ENCODE measurements at places on chromosomes 2 and 18.
A peak's percentile ranks its signal among the peaks of the same experiment; 100 is the strongest.

DNA sequence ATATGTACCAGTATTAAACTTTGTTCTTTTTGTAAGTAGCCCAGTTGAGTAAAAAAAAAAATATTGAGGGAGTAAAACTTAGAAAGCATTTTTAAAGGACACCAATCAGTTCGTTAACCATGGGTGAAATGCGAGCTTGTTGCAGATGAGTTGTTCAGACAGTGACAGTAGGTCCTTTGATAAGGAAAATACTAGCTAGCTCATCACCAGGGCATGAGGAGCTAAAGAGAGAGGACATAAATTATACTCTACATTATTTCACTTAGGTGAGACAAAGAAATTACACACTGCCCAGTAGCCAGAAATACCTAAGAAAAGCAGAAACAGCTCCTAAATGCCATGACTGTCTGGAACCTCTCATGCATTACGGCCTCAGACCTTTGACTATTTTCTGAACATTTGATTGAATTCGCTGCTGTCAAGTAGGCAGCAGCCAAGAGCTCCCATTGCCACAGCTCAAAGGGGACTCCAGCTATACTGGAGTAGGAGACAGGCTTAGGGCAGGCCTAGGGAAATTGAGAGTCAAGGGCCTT lies 2.6 kb upstream of the HNRNPLL start:
- H3K27ac ChIP-seq = no peak overlapping the region
- peaks cover 12% of the 10 kb centered on the region for H3K4me1 ChIP-seq
- DNase-seq = no peak
- no peak overlapping the region for H3K4me3 ChIP-seq
- H3K27me3 ChIP-seq = peaks cover 18% of the 10 kb centered on the region

DNA sequence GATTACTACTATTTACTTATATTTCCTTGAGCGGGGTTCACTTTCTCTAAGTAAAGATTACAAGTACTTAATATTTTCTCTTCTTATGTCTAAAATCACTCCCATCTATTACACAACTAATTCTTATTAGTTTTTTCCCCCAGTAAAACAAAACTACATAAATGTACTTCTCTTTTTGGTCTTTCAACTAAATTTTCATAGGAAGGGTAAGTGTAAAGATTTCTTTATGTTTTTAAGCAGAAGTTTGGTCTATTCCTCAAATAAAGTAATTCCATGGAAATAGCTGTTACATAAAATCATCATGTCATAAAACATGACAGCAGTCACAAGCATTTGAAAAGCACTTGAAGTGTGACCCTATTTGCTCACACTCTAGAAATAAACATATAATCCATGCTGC lies 249.0 kb downstream of the ZEB2 start:
- H3K27me3 ChIP-seq = no peaks in the 10 kb centered on the region
- no peak overlapping the region for H3K4me3 ChIP-seq
- H3K27ac ChIP-seq = no peak overlapping the region
- DNase-seq = no peak
- H3K4me1 ChIP-seq = peaks cover 21% of the 10 kb centered on the region

GRCh38 chr2:191936882-191937405 lies 90.1 kb upstream of the CAVIN2 start:
- no peak for DNase-seq
- H3K4me3 ChIP-seq = no peak overlapping the region
- H3K4me1 ChIP-seq = no peaks in the 10 kb centered on the region
- no peak overlapping the region for H3K27ac ChIP-seq

GRCh38 chr2:10619643-10620042 lies 70.1 kb downstream of the NOL10 start:
- no peaks in the 10 kb centered on the region for H3K27me3 ChIP-seq
- DNase-seq = no peak
- peaks cover 41% of the 10 kb centered on the region for H3K36me3 ChIP-seq
- no peak overlapping the region for H3K4me3 ChIP-seq

GRCh38 chr2:171346723-171347557 lies 86.8 kb downstream of the METTL8 start:
- DNase-seq = no peak
- peak overlapping the region; percentile 86 for H3K27ac ChIP-seq
- H3K4me3 ChIP-seq = no peak overlapping the region
- H3K4me1 ChIP-seq = peaks cover 29% of the 10 kb centered on the region

GRCh38 chr2:198322275-198322674 lies 517.9 kb downstream of the PLCL1 start:
- no peaks in the 10 kb centered on the region for H3K36me3 ChIP-seq
- no peaks in the 10 kb centered on the region for H3K4me1 ChIP-seq
- H3K4me3 ChIP-seq = no peak overlapping the region
- peaks cover 2% of the 10 kb centered on the region for H3K27me3 ChIP-seq

GRCh38 chr2:111035830-111036441 lies 84.8 kb upstream of the BCL2L11 start:
- DNase-seq = no peak
- H3K4me3 ChIP-seq = no peak overlapping the region
- H3K27ac ChIP-seq = no peak overlapping the region
- peaks cover 7% of the 10 kb centered on the region for H3K4me1 ChIP-seq

DNA sequence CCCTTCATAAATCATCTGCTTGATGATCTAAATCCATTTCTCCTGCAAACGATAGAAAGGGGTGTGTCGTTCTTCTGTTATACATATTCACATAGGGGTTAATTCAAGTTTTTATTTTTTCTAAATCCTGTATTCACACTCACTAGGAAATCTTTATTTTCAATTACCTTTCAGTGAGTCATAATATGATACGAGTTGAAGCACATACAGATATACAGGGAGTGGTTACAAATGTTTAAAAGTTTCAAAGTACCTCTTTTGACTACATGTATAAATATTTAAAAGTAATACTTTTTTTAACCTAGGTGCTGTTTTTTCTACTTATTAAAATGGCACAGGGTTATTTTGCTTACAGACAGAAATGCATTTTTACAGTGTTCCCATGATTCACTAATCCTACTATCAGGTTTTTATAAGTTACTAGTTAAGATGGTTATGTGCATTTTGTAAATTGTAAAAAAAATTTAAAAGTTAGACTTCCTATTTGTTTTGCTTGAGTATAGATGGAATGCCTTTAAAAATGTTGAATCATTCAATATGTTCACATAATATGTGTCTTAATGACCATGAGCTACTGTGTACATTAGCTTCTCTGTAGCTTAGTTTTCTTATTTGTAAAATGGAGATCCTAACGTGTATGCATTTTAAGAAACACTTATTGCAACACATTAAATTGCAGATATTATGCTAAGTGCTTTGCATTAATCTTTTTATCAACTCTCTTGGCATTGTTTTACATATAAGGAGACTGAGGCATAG lies 1378.1 kb downstream of the DSC3 start:
- H3K4me3 ChIP-seq = no peak overlapping the region
- no peak overlapping the region for H3K27ac ChIP-seq
- H3K36me3 ChIP-seq = no peaks in the 10 kb centered on the region
- DNase-seq = no peak
- H3K27me3 ChIP-seq = no peaks in the 10 kb centered on the region

DNA sequence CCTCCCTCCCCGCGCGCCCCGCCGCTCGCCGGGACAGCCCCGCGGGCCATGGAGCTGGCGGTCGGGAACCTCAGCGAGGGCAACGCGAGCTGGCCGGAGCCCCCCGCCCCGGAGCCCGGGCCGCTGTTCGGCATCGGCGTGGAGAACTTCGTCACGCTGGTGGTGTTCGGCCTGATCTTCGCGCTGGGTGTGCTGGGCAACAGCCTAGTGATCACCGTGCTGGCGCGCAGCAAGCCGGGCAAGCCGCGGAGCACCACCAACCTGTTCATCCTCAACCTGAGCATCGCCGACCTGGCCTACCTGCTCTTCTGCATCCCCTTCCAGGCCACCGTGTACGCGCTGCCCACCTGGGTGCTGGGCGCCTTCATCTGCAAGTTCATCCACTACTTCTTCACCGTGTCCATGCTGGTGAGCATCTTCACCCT lies 865 bp downstream of the GALR1 start:
- H3K36me3 ChIP-seq = no peaks in the 10 kb centered on the region
- DNase-seq = no peak

- no peaks in the 10 kb centered on the region for H3K36me3 ChIP-seq
- DNase-seq = no peak
- no peak overlapping the region for H3K4me3 ChIP-seq
- H3K27ac ChIP-seq = no peak overlapping the region
- H3K27me3 ChIP-seq = peaks cover 3% of the 10 kb centered on the region
These were observed 350.4 kb downstream of the EN1 start for GRCh38 chr2:118496870-118497611.
